RPMI8226 (cell line): ENCODE measurements at places on chromosomes 4 and X.

GRCh38 chr4:109010521-109010920 is 247.7 kb upstream of the ETNPPL start:
- DNase-seq, result no peak

DNA sequence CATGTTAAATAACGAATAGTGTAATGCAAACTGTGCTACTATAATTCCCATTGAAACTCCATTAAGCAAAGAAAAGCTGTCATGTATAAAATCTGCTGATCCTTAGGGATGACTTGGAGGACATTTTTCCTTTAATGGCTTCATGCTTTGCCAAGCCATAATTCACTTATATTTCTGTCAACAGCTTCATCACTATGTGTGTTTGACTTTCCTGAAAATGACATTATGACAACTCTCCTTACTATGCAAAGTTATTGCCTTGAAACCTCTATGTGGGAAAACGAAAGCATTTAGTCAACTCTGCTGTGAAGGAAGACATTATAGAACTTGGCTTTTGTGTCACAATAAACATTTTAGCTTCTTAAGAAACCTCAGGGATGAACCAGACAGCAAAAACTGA is 210.5 kb downstream of the GRXCR1 start:
- no peak for DNase-seq

GRCh38 chr4:154743683-154744340 is at the start of gene LRAT:
TSS of gene LRAT (plus strand) at chr4:154744000. CDS start at chr4:154744327, 327 bp downstream.
- no peak for DNase-seq

DNA sequence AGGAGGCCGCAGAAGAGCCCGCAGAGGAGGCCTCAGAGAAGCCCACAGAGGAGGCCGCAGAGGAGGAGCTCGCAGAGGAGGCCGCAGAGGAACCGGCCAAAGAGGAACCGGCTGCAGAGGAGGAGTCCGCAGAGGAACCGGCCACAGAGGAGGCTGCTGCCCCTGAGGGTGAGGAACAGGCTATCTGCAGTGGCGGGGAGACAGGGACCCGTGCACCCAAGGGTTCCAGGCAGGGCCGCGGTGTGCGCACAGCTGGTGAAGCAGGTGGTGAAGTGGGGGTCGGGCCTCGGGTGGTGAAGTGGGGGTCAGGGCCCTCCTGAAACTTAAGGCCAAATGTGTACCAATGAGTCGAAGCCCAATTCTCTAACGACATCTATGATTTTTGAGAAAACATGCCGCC is 1.1 kb downstream of the CT47C1 start:
- no peak for DNase-seq

DNA sequence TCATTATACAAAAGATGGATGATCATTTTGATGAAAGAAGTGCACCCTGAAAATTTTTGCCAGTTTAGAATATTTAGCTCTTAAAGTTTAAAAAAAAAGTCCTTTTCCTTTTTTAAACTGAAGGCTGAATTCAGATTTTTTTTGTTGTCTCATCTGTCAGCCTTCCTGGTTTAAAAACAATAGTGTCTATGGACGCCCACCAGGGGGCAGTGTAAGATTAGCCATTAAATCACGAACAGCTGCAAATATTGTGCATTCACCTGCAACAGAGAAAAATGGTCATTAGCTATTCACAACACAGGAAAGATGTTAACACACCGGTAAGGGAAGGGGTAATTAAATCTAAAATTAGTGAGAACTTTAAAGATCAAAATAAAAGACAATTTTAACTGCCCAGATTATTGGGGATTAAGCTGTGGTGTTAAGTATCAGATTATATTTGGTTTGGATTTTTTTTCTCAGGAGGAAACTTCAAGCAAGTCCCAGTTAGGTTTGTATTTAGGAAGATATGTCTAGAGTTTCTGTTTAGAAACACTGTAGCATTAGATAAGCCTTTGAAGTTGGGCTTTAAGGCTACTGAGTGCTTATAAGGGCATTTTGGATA is 4.4 kb upstream of the CXorf38 start:
- peak; percentile 73 for DNase-seq
